ENCODE measurements at places on chromosomes 1 and 21. TPM values are rescaled to one million over a fixed set of nuclear protein-coding genes. Genes with fewer than 3 reads are reported as not detected.

DYNLT5 gene
- 1.7 TPM for total RNA-seq

MRPS15 gene
- total RNA-seq, result 175 TPM

S100A10 gene
- 260 TPM for total RNA-seq

SELENBP1 gene
- 25.9 TPM for total RNA-seq

ANGPTL7 gene
- not detected for total RNA-seq

CFH gene
- total RNA-seq, result 30.6 TPM

IL22RA1 gene
- not detected for total RNA-seq

NHLH1 gene
- total RNA-seq, result not detected

ADAM30 gene
- total RNA-seq, result not detected

PTGFRN gene
- 7.0 TPM for total RNA-seq

KRTAP10-8 gene
- total RNA-seq, result not detected

RCC1 gene
- total RNA-seq, result 65.0 TPM

HS2ST1 gene
- total RNA-seq, result 7.0 TPM

LAX1 gene
- not detected for total RNA-seq

CFHR3 gene
- not detected for total RNA-seq

FLG2 gene
- total RNA-seq, result not detected

TCP10L gene
- not detected for total RNA-seq

NECTIN4 gene
- total RNA-seq, result 0.17 TPM

NID1 gene
- 69.0 TPM for total RNA-seq

C2CD2 gene
- 5.7 TPM for total RNA-seq

BRINP3 gene
- not detected for total RNA-seq

CYP4A11 gene
- not detected for total RNA-seq

LCE1C gene
- not detected for total RNA-seq

NUF2 gene
- total RNA-seq, result 34.0 TPM

C8B gene
- not detected for total RNA-seq

WNT3A gene
- total RNA-seq, result not detected

TEX38 gene
- total RNA-seq, result not detected

ERVH48-1 gene
- not detected for total RNA-seq

MSH4 gene
- total RNA-seq, result not detected

OR2L8 gene
- not detected for total RNA-seq

RNU1-1 gene
- total RNA-seq, result under 0.01 TPM

LCE2A gene
- not detected for total RNA-seq

TTC22 gene
- not detected for total RNA-seq

PCP4 gene
- total RNA-seq, result not detected

All from bronchus fibroblast of lung (primary cell).